NCI-H2029 treated with DMSO at 0.1 percent for 48 hours (cell line): ENCODE measurements at places on chromosomes 5 and 9.
A peak's percentile ranks its signal among the peaks of the same experiment; 100 is the strongest.

DNA sequence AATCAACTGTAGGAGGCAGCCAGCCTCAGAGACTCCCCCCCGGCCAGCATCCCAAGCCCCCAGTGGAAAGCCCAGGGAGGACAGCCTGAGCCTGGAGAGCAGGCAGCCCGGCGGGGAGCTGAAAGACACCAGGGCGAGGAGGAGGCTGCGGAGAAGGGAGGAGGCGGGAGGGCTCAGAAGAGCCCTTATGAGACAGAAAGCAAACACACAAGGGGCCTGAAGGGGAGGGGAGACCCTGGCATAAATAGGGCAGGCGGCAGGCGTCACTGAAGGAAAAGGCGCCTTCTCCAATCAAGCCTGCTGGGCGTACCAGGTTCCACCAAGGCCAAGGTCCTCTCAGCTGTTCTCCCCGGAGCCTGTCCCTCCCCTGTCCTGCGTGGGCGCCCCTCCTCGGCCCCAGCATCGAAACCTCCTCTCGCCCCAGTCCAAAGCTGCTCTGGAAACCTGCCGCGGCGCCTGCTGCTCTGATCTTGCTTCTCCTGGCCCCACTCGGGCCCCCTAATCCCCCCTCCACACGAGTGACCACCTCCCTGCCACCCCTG lies 1.3 kb downstream of the SLC9A3 start:
- DNase-seq, result peak; percentile 80

- no peak for DNase-seq
These were observed 209.1 kb downstream of the TARS1 start for GRCh38 chr5:33649549-33650482.

GRCh38 chr5:137735555-137736284 lies at the start of gene KLHL3:
Gene KLHL3, minus strand, starts transcription at chr5:137736089. Its CDS starts 443 bp downstream, at chr5:137735646.
- DNase-seq, result peak; percentile 5

DNA sequence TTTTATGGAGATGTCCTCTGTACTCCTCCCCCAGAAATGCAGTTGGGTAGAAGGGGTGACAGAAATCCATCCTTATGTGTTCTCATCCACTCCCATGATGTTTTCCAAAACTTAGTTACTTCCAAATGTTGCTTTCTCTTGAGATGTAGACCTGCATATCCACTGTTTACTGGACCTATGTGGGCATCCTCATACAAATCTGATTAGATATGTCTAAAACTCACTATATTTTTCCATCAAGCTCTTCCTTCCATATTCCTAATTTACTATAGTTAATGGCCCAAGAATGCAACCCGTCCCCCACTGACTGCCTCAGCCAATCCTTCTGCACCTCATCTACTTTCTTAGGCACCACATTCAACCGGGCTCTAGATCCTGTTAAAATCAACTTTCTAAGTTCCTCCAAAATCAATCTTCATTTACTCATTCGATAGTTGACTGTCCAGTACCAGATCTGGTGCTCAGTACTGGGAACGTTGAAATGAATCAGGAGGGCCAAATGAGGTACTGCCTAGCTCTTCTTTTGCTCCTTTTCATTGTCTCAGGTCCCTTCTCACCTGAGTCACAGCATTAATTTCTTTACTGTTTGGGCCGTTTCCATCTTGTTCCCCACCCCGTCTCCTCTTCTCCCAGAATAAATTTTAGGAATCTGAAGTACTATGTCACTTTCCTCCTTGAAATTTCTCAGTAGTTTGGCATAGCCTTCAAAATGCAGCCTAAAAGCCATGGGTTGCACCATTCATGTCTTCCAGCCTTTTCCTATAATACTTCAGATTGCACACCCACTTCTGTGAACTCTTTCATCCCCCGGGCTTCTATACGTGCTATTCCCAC lies 7.9 kb downstream of the PLK2 start:
- DNase-seq, result no peak

DNA sequence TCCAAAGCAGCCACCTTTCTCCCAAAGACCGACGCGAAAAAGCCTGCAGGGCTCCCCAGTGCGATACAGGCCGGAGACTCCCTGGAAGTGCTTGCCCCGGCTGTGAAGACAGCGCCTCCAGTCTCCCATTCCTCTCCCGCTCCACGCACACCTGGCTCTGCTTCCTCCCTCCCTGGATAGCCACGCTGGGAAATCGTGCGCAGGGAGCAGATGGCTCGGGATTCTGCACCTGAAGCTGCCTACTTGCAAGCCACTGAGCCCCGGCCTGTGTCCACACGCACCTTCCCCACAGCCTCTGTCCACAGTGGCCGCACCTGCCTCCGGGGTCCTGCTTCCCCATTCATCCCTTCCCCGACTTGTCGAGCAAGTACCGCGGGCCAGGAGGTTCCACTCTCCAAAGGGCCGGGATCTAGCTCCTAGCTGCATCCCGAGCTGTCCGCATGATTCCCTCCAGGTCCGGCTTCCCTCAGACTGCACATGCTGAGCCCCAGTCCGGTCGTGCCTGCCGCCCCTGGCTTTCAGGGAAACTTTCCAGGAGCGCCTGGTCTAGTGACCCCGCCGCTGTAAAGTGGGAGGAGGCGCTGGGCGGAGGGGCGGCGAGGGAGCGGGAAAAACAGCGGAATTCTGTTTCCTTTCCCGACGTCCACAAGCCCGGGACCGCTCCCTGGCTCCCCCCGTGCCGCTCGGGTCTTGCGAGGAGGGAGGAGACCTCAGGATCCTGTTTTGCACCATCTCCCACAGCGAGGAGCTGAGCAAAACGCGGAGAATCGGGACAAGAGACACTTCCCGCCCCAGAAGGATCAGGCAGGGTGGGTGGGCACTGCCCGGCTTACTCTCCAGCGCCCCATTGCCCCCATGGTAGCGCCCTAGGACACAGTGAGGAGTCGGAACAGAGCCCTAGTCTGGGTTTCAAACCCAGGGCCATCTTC lies 2.0 kb downstream of the SEMA6A start:
- no peak for DNase-seq

- DNase-seq, result no peak
These were observed 343.4 kb downstream of the ARHGEF28 start for GRCh38 chr5:73969195-73970036.

- DNase-seq, result no peak
These were observed 94.2 kb upstream of the VCAN start for GRCh38 chr5:83377131-83377865.

- no peak for DNase-seq
These were observed 5.7 kb upstream of the ADRB2 start for GRCh38 chr5:148820461-148821395.

DNA sequence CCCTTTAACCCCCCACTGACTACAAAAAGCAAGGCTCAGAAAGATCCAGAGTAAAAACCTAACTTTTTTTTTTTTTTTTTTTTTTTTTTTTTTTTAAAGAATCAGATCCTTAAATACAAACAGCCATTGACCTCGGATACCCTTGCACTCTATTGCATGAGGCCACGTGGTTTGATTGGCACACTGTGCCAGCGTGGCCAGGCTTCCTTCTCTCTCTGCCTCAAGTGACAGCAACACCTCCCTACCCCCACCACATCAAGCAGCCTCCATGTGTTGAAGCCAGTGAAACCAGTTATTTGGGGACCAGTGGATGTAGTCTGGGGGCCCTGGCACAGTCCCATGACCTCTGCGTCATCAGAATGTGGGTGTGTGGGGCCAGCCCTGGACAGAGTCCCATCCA lies 71.4 kb downstream of the OTULIN start:
- DNase-seq, result no peak

DNA sequence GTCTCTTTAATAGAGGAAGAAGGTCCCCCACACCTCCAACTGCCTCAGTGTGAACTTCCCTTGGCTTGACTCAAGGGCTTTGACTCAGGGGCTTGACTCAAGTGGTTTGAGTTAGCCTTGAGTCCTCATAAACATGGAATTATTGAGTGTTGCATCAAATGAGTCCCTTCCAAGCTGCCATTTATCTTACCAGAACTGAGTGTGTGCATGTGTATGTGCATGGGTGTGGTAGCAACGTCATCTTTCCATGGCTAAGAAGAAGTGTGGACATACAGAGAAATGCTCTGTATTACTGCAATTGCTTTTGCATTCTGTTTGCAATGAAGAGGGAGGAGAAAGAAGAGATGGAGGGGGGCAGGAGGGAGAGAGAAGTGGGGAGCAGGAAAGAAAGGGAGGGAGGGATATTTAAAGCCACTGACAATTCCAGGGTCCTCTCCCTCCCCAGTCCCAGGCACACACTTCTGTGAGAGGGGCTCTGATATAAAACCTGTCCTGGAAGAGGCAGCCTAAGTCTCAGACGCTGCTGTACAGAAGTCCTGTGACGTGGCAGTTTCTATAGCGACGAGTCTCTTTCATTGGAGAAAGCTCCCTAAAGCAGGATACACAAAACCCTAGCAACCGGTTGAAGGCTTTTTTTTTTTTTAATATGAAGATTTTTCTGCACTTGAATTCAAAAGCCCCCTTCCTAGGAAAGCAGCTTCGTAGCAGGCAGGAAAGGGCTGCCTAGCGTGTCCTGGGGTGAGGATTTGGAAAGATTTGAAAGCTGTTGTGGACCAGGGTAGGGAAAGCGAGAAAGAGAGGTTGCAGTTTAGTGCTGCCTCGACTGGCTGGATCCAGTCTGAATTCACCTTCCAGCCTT lies 93.3 kb upstream of the MAP1B start:
- DNase-seq, result peak; percentile 33

- DNase-seq, result no peak
These were observed 1.5 kb upstream of the STC2 start for GRCh38 chr5:173329491-173330337.

- DNase-seq, result no peak
These were observed 31.4 kb downstream of the COL27A1 start for GRCh38 chr9:114186605-114187289.

GRCh38 chr5:140549237-140550144 lies 2.0 kb downstream of the EIF4EBP3 start:
- DNase-seq, result peak; percentile 60

DNA sequence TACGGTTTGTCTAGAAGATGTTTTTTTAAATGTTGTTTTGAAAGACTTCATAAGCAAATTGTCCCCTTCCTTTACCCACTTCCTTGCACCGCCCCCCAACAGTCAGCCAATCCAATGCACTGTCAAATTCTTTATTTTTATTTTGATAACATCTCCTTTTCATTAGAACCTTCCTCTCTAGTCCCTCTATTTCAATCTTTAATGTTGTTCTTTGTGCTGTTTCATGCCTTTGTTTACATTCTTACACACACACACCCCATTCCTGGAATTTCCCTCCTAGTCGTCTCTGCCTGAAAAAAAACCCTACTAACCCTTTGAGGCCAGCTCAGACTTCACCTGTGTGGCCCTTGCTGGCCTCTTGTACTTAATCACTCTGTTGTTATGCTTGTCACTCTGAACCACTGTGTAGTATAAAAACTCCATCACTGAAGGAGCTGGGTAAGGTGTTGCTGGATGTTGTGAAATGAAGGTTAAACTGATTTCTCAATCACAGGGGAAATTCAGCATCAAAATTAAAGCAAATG lies 133.4 kb downstream of the UGCG start:
- DNase-seq, result no peak

- no peak for DNase-seq
These were observed 11.6 kb downstream of the C9orf72 start for GRCh38 chr9:27561685-27562084.

- DNase-seq, result no peak
These were observed 64.6 kb downstream of the ABLIM3 start for GRCh38 chr5:149205625-149206523.

GRCh38 chr9:111965566-111966019 lies 69.0 kb downstream of the UGCG start:
- no peak for DNase-seq

DNA sequence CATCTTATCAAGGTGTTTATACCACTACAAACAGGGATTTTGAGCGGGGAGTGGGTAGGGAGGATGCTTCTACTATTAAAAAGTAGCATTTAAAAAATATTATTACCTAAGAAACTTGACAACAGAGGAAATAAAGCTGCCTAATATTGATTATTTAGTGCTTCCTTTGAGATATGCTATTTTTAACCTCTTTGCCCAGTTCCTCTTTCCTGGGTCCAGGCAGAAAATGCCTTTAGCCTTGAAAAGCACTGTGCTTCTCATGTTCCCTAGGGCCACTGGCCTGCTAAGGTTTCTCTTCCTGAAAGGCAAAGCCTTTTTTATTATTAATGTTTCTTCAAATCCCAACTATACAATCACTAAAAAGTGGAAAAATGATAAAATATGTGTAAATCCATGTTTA lies 217.2 kb upstream of the HAPLN1 start:
- DNase-seq, result no peak

GRCh38 chr5:40680741-40681362 lies 1.1 kb downstream of the PTGER4 start:
- no peak for DNase-seq

- DNase-seq, result no peak
These were observed 54.9 kb downstream of the PSD2 start for GRCh38 chr5:139850423-139851016.
